Stimulated activated CD4-positive, alpha-beta T cell treated with anti-CD3 and anti-CD28 coated beads, Interleukin-15, amount 100 ng/mL, for 1 hour (primary cell): ENCODE measurements at places on chromosomes 4 and X.

DNA sequence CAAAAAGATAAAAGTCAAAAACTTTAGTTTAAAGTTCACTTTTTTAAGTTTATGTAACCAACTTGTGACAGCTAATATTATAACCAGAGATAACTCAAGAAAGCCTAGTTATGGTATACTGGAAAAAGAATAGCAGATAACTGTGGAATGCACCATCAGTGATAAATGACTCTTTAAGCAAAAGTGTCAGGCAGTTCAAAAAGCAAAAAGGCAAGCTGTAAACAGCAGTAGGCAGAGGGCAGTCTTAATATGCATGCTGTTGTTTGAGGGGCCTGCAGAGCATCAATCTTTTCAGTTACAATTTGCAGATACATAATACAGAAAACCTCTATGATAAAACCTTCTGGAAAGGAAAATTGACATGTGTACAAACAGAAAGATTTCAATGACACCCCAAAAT is 81.8 kb upstream of the JADE1 start:
- DNase-seq, result no peak

- no peak for DNase-seq
Measured at GRCh38 chr4:24980740-24981139, 50.0 kb downstream of the LGI2 start.

- DNase-seq, result no peak
Measured at GRCh38 chrX:19661961-19662360, 146.7 kb upstream of the MAP3K15 start.

DNA sequence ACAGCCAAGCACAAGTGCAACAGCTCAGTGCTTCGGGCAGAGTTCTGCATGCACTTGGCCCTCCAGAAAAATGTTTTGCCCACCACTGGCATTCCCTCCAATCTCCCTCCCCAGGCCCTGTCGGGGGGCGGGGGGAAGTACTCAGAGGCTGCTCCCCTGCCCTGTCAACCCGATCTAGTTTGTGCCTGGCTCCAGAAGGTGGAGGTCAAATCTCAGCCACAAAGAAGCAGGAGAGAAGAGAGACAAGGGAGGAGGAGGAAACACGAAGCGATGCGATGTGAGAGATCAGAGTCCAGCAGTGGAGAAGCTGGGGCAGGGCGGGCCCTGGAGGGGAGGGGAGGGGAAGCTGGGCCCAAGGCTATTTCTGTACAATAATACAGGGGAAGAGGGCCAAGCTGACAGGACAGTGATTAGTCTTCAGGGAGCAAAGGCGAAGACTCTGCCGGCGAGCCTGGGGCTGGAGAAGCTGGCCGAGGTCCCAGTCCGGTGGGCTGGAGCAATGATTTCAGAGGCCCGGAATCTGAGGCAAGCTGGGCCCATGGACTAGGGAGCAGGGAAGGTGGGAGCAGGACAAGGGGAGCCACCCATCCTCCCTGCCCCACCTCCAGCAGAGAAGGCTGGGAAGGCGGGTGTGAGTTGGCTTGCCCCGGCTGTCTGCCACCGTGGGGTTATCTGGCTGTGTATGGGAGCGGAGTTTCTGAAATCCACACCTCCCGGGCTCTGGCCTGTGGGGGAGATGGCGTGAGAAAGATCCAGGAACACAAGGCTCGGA is 167.1 kb downstream of the EFNB1 start:
- DNase-seq, result no peak
